ENCODE measurements at places on chromosomes 7 and 10.

DNA sequence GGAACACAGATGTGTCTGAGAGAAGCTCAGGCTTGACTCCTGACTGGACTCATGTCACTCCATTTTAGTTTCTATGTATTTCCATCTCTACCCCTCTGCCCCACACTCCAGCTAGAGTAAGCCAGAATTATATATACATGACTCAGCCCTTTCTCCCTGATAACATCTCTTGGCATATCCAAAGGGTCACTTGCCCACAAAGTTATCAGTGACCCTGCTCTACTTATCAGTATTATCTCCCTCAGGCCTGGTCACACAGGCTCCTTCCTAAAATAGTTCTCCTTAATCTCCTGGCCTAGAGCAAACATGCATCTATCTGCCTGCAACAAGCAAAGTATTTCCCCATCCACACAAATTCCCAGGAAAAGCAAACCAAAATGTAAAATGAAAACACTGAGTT lies 598.3 kb downstream of the SUGCT start:
- DNase-seq, result no peak

DNA sequence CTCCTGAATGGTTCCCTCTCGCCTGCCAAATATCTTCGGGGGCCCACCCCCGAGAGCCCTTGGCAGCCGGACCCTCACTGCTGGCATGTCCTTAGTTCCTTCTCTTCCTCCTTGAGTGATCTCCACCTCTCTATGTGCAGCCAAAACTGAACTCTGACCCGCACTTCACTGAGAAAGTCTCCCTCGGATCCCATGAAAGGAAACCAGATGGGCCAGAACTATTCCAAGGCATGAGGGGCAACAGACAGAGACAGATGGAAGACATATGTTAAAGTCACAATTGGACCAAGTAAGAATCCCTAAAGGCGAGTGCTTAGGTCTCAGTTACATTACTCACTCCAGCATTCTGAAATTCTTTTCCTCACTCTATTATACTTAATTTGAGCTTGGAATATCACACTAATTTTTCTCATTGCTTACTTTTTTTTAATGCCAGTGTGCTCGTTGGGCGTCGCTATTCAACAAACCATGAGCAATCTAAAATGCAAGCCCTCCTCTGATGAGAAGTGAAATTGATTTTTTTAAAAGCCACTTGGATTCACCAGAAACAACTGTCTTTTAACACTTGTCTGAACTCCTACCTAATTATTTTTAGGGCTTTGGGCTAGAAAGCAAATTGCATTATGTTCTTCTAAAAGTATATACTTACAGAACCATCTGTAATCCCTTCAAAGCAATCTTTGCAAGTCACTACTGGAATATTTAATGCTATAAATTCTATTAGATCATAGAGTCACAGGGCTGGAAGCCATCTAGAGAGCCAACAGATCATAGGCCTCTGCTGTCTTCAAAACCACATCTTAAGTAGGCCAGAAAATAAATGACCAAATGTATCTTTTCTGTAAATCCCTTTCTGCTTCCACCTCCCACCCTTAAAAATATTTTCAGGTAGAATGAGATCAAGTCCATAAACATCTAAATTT lies 43.3 kb upstream of the EZH2 start:
- DNase-seq, result no peak

DNA sequence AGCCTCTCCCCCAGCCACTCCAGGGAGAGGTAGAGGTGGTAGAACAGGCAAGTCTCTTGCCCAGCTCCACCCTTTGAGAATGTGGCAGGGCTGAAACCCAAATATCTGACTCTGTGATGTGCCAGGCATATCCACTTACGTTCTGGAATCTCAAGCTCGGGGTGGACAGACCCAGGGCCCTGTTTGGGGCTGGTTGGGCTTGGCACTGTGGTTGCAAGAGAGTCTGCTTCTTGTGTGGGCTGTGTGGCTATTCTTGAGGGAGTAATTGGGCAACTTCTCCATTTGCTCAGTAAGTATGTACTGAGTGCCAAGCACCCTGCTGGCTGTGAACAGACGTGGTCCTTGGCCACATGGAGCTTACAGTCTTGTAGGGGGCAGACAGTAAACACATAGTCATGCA lies 4.7 kb downstream of the UBTD1 start:
- DNase-seq, result no peak

GRCh38 chr10:17365402-17365801 lies 89.0 kb downstream of the ST8SIA6 start:
- DNase-seq, result no peak

- DNase-seq, result no peak
Measured at GRCh38 chr7:877312-878232, 1.2 kb downstream of the GET4 start.

- DNase-seq, result no peak
Measured at GRCh38 chr7:2504128-2504888, 15.3 kb upstream of the LFNG start.

GRCh38 chr7:159076333-159076732 lies 68.3 kb downstream of the VIPR2 start:
- DNase-seq, result no peak

DNA sequence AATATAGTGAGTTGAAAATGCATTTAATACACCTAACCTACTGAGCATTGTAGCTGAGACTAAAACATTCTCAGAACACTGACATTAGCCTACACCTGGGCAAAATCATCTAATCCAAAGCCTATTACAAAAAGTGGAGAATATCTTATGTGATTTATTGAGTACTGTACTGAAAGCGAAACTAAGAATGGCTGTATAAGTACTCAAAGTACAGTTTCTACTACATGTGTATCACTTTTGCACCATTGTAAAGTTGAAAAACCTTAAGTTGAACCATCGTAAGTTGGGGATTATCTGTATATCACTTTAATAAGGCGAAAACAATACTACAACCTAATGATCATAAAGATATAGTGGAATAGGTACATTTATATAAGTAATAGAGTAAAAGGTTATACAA lies 45.4 kb upstream of the GRB10 start:
- DNase-seq, result no peak

DNA sequence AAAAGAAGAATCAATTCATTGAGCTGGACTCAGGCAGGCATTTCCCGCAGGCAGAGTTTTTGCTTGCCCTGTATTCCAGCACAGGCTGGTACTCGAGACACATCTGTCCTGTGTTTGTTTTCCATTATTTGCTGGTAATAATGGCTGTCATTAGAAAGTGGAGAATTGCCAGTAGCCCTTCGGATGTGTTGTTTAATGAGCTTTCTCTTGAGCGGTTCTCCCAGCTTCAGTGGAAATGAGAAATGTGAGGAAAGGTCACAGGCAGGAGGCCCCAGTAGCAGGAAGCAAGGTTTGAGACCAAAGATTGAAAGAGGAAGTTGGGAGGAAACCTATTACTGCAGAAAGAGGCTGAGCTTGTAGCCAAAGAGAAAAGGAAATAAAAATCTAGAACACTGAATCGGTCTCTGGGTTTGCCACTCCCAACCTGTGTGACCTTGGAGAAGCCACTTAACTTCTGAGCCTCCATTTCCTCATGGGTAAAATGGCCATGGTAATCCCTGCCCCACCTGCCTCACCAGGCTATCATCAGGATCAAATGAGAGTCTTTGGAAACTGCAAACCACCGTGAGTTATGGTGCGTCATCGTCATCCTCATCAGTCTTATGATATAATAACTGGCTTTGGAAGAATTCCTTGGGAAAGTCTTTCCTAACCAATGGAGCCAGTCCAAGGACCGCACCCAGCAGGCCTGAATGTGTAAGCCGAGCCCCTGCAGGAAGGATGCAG lies 67.7 kb downstream of the TACR2 start:
- DNase-seq, result no peak

DNA sequence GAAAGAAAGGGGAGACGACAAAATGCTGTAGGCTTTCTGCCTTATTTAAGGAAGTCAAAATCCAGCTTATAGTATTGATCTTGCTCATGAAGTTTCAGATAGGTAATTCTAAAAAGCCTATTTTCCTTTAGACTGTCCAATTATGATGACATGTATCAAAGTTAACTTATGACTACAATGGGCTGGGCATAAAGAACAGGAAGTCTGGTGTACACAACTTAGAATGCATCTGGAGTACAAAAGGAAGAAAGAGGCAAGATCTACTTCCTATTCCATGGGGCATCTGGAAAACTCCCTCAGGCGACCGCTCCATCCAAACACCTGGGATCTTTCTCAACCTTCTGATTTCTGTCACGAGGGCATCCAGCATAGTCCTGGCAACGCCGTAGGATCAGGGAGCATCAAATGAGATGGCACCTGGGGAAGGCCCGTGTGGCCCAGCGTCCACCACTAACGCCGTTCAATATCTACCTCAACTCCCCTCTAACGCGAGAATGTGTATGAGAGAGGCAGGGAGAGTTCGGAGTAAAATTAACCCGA lies 512 bp downstream of the FAM24B start:
- no peak for DNase-seq

GRCh38 chr7:64643566-64643965 lies 22.4 kb upstream of the ZNF107 start:
- DNase-seq, result no peak

DNA sequence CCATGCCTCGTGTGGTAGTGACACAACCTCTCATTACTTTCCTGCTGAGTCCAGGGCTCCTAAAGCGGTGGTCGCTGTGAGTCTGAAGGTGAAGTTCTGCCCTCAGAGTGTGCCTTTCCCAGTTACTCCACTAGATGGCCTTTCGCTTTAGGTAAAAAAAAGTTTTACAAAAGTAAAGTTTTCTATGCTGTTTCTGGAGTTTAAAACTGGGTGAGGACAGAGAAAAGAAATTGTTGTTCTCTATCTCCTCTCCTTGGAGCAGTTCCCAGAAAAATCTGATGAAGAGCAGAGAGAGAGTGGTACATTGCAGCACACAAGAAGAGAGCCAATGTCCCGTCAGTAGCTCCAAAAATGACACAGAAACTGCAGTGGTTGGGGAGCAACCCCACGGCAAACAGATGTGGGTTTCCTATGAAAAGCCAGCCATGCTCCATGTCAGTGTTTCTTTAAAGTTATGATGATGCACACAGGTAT lies 257.1 kb downstream of the GLI3 start:
- no peak for DNase-seq

DNA sequence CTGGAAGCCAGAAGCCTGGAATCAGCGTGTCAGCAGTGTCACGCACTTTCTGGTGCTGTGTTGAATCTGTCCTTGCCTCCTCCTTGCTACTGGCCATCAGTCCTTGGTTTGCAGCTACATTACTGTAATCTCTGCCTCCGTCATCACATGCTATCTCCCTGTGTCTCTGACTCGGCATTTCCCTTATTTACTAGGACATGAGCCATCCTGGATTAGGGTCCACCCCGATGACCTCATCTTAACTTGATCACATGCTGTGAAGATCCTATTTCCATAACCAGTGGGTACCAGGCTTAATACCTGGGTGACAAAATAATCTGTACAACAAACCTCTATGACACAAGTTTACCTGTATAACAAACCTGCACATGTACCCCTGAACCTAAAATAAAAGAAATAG lies 518.0 kb upstream of the KLF6 start:
- DNase-seq, result no peak
